ENCODE measurements at places on chromosomes 1 and 21. TPM values are rescaled to one million over a fixed set of nuclear protein-coding genes. Genes with fewer than 3 reads are reported as not detected.

Gene FMOD
- 12.1 TPM for total RNA-seq

Gene FCGR3A
- total RNA-seq, result not detected

Gene PDZK1
- 0.97 TPM for total RNA-seq

Gene TRIM45
- total RNA-seq, result 0.76 TPM

Gene RBM11
- total RNA-seq, result not detected

Gene OR6K3
- not detected for total RNA-seq

Gene ST6GALNAC3
- not detected for total RNA-seq

GRCh38 chr1:170149241-170149640, 3.5 kb downstream of the NTMT2 start:
- peak; percentile 47 for DNase-seq

GRCh38 chr1:20367116-20367585, 76.5 kb downstream of the VWA5B1 start:
- peak; percentile 77 for DNase-seq

GRCh38 chr21:15252431-15252830, 187.6 kb upstream of the NRIP1 start:
- no peak for DNase-seq

DNA sequence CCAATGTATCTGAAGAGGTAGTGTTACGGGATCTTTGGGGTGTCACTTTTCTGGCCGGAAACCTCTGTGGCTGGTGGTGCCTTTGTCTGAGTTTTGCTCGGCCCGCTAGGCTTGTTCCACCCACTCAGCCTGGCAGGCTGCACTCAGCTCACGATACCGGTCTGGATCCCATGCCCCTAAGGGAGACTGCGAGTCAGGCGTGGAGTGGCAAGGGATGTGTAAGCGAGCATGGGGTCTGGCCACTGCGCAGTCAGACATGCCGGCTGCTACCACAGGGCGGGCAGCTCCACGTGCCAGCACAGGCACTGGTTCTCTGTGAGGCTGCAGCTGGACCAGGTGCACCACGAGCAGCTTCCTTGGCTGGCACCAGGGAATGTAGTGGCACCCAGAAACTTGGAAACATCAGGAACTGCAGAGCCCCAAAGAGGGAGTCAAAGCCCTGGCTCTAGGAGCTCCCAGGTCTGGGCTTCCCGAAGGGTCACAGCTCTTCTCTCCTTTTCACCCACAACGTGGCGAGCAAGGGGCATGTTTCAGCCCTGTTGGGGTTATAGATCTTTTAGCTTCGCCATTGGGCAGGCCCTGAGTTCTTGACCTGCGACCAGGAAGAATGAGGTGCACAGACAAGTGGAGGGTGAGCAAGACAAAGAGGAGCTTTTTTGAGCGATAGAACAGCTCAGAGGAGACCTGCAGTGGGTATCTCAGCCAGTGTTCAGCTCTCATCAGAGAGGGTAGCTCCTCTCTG, 23.8 kb upstream of the LRRC8C start:
- DNase-seq, result no peak

- no peak for DNase-seq
Measured at GRCh38 chr1:8214501-8215173, 103.3 kb upstream of the SLC45A1 start.

DNA sequence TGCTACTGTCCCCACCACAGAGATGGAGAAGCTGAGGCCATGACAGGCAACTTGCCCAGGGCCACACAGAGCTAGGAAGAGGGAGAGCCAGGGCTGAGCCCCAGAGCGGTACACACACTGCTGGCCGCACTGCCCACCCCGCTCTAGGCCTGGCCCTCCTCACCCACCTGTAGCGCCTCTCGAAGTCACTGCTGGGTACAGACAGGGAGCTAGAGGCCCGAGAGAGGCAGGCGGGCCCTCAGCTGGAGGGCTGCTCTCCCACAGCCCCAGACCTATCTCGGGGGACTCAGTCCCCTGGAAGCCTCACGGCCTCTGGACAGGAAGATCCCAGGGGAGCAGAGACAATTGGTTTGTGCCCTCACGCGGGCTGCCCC, 17.3 kb upstream of the PLEKHG5 start:
- DNase-seq, result no peak

GRCh38 chr1:1561801-1562470, 12.7 kb downstream of the SSU72 start:
- no peak for DNase-seq

GRCh38 chr1:24117722-24118409, 5.9 kb upstream of the MYOM3 start:
- peak; percentile 90 for DNase-seq

GRCh38 chr1:238558746-238559145, 668.0 kb upstream of the ZP4 start:
- DNase-seq, result no peak

GRCh38 chr21:43734928-43735229, 15.9 kb downstream of the PDXK start:
- no peak for DNase-seq

GRCh38 chr1:229305392-229305791, 34.5 kb downstream of the RAB4A start:
- no peak for DNase-seq

GRCh38 chr1:189150624-189151023, 1327.0 kb downstream of the BRINP3 start:
- DNase-seq, result no peak

- no peak for DNase-seq
Measured at GRCh38 chr1:37763791-37764413, 1.0 kb downstream of the EPHA10 start.

- DNase-seq, result peak; percentile 44
Measured at GRCh38 chr1:74513411-74514300, 1.2 kb upstream of the LRRC53 start.

DNA sequence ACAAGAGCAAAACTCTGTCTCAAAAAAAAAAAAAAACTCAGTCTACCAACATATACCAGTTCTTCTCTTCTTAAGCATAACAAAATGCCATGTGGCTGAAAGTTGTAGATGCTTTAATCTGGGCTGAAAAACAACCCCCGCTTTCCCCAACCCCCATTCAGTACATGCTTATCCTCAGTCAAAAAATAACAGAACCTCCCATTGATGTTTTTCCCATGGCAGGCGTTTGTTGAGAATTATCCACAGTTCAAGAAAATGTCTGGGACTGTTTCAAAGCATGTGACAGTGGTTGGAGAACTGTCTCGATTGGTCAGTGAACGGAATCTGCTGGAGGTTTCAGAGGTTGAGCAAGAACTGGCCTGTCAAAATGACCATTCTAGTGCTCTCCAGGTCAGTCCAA, 14.9 kb downstream of the VPS45 start:
- DNase-seq, result no peak

DNA sequence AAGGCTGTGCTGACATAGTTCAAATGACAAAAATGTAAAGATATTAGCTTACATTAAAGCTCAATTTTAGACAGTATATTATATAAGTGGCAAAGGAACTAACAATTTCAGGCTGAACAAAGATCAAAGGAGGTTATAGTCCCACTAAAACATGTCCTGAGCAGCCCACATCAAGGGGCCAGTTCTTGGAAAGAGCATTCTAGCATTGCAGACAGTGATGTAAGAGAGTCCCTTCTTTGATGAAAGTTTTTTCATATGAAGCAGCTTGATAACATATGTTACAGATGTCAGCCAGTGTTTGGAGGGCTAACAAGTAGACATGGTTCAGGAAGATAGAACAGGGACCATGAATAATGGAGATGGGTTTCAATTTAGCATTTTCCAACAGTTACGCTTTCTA, 301.7 kb downstream of the NTNG1 start:
- DNase-seq, result no peak

GRCh38 chr1:150149271-150150132, at the start of gene PLEKHO1:
TSS of gene PLEKHO1 (plus strand) at chr1:150149916. CDS start at chr1:150150258, 342 bp downstream.
- DNase-seq, result peak; percentile 92

DNA sequence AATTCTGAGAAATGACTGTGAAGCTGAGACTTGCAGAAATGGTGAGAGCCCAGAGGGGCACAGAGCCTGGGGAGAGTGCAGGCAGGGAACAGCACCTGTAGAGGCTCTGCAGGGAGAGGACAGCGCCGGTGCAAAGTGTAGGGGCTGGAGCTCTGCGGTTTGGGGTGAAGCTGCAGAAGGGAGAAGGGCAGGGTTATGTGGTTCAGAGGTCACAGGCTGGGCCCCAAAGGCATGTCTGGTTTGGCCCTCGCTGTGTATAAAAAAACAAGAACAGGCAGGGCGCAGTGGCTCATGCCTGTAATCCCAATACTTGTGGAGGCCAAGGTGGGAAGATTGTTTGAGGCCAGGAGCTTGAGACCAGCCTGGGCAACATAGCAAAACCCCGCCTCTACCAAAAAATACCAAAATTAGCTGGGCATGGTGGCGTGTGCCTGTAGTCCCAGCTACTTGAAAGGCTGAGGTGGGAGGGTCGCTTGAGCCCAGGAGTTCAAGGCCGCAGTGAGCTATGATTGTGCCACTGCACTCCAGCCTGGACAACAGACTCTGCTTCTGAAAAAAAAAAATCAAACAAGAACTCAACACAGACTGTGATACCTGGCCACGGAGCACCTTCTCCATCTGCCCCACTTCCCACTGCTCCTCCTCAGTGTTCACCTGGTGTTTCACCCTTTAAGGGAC, 29.1 kb downstream of the SERINC2 start:
- DNase-seq, result no peak

DNA sequence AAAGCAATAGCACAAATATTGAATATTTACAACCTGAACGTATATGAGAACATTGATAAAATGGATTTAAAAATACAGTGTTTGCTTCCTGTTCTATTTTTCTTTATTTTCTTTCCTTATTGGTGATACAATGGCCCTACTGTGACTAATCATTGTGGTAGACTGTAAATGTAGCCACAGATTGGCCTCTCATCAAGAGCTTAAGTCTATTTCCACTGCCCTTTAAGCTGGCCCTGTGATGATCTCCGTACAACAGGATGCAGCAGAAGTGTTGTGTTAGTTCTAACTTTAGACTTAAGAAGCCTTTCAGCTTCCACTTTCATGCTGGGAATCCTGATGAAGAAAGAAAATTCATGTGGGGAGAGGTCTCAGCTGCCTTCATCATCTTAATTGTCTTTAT, 285.6 kb upstream of the B3GALT2 start:
- DNase-seq, result no peak

- no peak for DNase-seq
Measured at GRCh38 chr1:156505679-156506298, 5.2 kb upstream of the MEF2D start.

DNA sequence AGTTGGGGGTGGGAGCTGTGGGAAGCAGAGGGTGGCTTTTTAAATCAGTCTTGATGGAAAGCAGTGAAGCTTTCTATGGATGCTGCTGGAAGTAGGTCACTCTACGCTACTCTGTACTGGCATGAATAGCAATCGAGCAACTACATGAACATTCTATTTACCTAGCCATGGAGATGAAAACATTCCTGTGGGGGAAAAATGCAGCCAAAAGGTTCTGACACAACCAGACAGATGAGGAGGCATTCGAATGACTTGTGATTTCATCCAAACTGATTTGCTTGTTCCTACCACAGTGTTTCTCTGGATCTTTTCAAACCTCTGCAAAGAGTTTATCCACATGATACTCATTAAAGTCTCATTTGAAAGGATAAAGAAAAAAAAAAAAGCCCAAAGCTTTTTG, 95.0 kb downstream of the ASTN1 start:
- DNase-seq, result no peak

DNA sequence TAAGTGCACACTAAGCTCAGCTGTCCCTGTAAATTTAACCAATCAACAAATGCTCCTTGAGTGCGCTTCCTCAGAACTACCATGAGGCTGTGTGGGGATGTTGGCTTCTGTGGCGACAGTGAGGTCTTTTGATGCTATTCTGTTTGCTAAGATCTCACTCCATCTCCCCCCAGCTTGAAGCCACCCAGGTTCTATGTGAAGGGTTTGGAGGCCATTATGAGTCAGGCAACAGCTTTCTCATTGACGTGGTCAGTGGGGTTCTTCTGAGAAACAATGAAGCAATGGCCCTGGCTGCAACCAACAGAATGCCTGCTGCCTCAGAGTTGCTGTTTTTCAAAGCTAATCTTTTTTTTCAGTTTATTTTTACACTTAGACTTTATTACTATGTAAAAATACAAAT, 205.5 kb downstream of the PTBP2 start:
- peak; percentile 62 for DNase-seq

- peak; percentile 67 for DNase-seq
Measured at GRCh38 chr1:44318097-44319088, 36.7 kb downstream of the ERI3 start.
